Stimulated activated CD4-positive, alpha-beta T cell treated with anti-CD3 and anti-CD28 coated beads, Interleukin-12 subunit alpha, Interleukin-12 subunit beta, amount 100 ng/mL, for 24 hours (primary cell): ENCODE measurements at places on chromosomes 12 and 14.

DNA sequence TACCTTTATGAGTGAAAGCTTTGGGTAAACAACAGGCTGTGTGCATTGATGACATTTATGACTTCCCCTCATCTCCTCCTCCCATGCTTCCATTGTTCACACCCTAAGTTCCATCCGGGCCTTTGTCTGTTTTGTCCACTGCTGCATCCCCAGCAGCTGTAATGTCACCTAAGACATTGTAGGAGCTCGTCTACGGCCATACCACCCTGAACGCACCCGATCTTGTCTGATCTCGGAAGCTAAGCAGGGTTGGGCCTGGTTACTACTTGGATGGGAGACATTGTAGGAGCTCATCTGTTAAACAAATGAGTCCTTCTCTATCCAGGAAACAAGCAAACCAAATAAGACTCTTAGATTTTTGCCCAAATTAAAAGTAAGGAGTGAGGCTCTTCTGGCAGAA lies 40.4 kb upstream of the SYCP3 start:
- DNase-seq = no peak

- DNase-seq = no peak
Observed at GRCh38 chr12:129696926-129697325, 206.9 kb downstream of the TMEM132D start.

GRCh38 chr14:56798447-56799342 lies 11.6 kb downstream of the OTX2 start:
- no peak for DNase-seq

DNA sequence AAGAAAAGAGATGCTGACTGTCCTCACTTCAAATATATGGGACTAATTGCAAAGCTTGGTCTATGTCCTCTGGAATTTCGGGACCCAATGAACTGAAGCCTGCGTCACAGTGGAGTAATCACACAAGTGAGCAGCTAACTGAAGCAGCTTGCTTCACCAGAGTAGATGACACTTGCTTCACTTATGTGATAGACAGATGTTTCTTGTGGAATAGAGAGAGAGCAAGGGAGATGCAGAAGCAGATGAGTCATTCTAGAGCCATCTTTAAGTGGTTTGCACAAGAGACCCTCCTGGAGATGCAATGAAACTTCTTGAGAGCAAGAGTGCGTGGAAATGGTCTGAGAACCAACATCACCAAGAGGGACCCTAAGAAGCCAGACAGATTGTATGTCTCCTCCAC lies 1537.1 kb upstream of the FLRT2 start:
- DNase-seq = no peak

DNA sequence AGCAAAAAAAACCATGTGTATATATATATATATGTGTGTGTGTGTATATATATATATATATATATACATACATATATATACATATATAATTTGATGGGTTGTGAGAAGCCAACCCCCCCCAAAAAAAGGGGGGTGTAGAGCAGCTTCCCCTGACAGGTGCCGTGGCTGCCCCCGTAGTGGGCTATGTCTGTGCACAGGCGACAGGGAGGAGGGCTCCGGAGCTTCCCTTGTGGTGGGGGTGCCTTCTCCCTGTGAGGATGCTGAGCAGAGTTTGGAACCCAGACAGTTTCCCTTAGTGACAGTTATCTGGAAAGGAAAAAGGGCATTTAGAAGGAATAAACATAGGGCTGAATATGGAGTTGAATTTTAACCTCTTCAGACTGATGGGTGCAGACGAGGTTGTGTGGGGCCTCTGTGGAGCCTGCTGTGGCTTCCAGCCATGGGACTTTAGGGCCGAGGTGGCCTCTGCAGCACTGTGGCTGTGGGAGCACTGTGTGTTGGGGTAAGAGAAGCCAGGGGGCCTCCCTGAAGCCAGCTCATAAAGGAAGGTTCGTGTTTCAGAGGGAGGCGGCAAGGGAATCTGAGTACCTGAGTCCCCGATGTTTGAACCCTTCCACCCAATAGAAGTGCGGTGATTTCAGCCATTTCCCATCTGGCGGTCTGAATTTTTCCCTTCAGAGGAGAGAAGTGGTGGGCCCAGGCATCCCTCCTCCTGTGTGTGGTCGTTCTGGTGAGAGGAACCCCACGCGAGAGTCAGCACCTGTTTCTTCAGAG lies 19.8 kb downstream of the XRCC3 start:
- no peak for DNase-seq
